IMR-90 (cell line): ENCODE measurements at places on chromosomes 16 and 17.

- DNase-seq, result no peak
These were observed 3.7 kb downstream of the KCTD13 start for GRCh38 chr16:29922326-29922725.

DNA sequence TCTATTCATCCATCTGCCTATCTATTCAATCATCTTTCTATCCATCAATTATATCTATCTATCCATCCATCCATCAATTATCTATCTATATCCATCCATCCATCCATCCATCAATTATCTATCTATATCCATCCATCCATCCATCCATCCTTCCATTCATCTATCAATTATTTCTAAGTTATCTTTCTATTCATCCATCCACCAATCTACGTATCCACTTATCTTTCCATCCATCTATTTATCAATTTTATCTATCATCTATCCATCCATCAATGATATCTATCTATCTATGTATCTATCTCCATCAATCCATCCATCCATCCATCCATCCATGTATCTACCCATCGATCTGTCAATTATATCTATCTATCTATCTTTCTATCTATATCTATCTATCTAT is 158.4 kb upstream of the ZKSCAN2 start:
- DNase-seq, result no peak

DNA sequence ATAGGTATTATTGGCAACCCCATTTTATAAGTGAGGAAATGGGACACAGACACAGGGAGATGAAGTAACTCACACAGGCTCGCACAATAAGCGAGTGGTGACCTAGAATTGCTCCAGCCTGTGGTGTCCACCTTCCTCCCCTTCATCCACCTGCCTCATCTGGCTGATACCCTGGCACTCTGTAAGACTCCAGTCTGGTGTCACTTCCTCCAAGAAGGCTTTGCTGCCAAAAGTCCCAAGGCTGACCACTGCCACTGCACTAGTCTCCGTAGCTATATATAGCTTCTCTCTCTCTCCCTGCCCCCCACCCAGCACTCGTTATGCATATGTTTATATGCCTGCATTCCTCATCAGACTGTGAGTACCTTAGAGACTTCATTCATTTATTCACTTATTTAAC is 66.1 kb upstream of the SREBF1 start:
- DNase-seq, result no peak

- DNase-seq, result no peak
These were observed 8.2 kb upstream of the SHISA9 start for GRCh38 chr16:12893050-12893750.

DNA sequence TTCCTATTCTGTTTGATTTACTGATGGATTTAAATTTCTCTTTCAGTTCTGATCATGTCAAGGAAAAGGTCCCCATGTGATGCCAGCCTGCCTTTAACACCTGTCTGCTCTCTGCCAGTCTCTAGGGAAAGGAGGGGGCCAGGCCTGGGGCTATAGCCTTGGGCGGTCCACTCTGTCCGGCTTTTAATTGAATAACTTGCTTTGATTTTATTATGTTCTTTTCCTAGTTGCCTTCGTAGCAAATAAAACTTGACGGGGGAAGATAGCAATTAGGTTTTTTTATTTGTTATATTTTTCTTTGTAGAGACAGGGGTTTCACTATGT is 47.6 kb downstream of the ABAT start:
- DNase-seq, result no peak

DNA sequence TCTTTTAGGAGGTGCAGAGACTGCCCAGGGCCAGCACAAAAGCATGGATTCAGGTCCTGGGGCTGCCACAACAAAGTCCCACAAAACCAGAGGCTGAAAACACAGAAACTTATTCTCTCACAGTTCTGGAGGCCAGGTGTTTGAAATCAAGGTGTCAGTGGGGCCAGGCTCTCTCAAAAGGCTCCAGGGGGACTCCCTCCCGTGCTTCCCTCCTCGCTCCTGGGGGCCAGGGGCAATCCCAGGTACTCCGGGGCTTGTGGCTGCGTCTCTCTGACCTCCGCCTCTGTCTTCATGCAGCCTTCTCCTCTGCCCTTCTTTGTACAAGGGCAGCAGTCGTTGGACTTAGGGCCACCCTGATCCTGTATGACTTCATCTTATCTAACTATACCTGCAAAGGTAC is 8.3 kb upstream of the RBFOX3 start:
- DNase-seq, result no peak
